AG04449 (cell line): ENCODE measurements at places on chromosomes 11 and 22.
A peak's percentile ranks its signal among the peaks of the same experiment; 100 is the strongest.

DNA sequence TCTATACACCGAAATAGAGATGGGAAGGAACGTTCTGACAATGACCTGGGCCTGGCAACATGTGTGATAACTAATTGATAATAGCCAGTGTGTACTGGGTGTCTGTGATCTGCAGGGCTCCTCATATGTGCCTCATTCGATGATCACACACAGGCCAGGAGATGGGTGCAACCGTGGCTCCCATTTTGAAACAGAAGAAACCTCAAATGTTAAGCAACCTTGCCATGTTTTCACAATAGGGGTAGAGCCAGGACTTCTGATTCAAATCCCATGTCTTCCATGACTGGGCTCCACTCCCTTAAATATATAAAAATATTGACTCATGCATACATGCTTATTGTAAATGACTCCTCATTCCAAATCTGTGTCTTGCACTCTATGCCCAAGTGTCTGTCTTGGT, 11.1 kb downstream of the APOL3 start:
- no peak for DNase-seq

GRCh38 chr22:20573833-20574615, 66.6 kb downstream of the MED15 start:
- no peak for DNase-seq

GRCh38 chr11:2547806-2548205, 103.0 kb downstream of the KCNQ1 start:
- no peak for DNase-seq

GRCh38 chr22:43951966-43952365, 3.3 kb upstream of the SAMM50 start:
- no peak for DNase-seq

- peak; percentile 7 for DNase-seq
Measured at GRCh38 chr22:40560551-40560950, 76.0 kb downstream of the MRTFA start.

DNA sequence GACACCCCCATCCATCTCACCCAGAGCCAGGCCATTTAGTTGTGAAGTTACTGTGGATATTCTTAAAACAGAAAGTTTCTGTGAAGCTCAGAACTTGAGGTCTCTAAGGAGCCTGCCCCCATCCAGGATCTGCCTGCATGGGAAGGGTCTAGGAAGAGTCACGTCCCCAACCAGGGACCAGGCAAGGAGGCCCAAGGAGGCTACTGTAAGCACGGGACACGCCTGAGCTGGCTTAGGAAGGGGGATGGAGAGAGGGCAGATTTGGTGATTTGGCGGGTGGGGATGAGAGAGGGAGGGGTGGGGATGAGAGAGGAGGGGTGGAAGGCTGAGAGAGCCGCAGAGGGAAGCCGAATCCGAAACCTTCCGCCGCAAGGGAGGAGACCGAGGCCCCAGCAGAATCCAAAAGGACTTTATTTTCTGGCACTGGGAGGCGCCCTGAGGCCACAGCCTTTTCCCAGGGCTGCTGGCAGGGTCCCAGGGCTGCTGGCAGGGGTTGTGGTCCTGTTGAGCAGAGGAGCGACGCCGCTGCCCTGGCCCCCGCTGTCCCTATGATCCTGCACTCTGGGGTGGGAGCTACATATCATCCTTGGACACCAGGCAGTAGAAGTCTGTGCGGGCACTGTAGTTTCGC, 9.4 kb downstream of the SIGIRR start:
- DNase-seq = no peak

DNA sequence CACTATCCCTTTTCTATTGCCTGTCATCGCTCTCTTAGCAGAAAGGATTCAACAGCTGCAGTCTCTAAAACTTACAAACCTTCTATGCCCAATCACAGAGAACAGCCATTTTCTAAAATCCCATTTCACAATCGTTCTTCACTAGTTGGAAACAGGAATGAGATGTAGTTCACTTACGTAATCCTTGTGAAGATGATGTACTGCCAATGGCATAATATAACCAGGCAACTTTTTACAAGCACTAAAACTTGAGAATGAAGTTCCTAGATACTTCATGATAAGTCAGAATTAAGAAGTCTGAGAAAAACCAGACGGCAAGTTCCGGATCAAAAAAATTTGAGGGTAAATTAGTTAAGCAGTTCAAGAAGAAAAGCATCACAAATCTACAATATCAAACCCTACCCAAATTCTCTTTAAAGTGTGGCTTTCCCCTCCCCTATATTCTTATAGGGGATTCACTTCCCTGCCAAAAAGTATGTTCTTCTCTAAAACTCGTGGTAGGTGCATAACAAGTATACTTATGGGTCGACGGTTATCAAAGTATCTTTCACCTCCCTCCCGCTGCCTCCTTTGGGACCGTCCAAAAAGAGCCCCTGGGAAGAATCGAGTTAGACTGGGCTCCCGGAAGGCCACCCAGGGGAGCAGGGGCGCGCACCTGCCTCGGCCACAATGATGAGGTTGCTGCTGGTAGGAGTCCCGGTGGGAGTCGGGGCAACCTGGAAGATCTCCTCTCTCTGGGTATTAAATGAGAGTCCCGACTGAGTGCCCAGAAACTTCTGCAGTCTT, 666 bp downstream of the MSANTD4 start:
- no peak for DNase-seq

DNA sequence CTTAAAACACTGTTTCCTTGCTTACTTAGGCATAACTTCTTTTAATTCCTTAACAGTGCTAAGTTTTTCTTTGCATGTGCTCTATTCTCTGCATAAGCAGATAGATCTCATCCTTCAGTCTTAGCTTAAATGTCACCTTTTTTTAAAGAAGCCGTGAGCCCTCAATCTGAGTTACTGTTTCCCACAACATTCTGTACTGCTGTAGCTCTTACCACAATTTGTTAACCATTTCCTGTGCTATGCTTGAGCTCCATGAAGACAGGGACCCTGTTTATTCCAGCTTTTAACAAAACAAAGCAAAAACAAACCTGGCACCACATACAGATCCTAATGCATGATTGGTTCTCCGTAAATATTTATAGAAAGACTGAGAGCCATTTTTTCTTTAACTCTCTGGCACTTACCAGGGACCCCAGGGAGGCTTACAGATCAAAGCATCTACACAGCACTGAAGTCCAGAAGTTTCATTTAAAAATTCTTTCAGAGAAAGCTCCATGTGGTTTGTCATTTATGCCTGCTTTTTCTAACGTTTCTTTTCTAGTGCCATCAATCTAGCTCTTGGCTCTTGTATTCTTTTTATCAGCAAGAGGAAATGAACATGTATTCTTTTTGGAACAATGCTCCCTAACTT, 74.9 kb downstream of the DYNC2H1 start:
- DNase-seq = no peak

DNA sequence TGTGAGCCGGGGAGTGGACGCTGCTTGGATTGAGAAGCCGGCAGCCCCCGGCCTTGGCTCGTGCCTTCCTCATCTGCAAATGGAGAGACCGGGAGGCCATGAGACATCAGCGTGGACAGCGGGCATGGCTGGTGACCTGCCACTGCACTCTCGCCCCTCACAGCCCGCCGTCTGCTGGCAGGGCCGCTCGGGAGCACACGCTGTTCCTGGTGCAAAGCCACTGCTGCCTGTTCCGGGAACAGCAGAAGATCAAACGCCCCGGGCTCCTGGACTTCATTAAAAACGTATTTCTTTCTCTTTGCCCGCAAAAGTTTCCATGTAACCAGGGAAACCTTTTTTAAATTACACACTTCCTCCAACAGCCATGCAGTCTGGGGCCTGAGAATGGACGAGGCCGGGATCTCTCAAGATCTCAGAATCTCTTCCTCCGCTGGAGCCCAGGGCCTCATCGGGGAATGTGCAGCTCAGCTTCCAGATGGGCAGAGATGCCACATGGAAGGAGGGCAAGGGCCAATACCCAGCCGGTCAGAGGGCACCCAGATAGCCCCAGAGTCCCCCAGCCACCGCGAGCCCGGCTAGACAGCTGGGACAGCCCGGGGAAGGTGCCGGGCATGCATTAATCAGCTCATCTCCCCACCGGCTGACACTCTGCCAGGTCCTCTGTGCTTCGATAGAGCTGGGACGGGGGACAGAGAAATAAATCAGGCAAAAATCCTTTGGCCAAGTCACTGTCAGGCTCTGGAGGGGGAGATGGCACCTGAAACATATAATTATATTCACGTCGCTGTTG, 62.8 kb upstream of the PRR5 start:
- DNase-seq = no peak

- no peak for DNase-seq
Measured at GRCh38 chr11:20407344-20407743, 19.8 kb downstream of the PRMT3 start.

- no peak for DNase-seq
Measured at GRCh38 chr11:108797578-108798100, 132.8 kb downstream of the DDX10 start.

- DNase-seq = no peak
Measured at GRCh38 chr22:49993649-49994360, 18.8 kb downstream of the IL17REL start.

DNA sequence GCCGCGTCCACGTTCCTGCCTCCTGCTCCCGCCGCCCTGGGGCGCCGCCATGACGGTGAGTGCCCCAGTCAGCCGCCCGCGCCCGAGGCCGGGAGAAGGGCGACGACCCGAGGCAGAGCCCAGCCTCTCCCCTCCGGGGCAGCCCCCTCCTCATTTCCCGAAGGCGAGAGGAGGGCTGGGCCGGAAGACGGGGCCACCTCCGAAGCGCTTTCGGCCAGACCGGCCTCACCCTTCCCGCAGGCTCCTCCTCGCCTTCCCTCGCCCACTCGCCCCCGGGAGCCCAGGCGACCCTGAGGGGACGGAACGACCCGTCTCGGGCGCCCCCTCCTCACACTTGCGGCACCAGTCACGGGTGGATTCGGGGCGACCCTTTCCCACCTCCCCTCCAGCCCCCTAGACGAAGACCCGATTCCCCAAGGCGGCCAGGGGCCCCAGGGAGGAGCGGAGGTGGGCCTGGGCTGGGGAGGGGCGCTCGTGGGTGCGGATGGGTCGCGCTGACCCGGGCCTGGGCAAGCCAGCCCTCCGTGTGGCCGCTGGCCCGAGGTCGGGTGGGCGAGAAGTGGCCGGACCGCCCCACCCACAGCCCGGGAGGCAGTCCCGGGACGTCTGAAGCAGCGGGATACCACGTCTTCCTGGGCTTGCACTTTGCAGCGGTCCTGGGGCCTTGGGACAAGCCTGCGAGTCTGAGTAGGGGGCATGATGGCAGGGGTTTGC, 49.7 kb downstream of the TRIOBP start:
- no peak for DNase-seq

GRCh38 chr11:81644239-81644840, 1089.3 kb downstream of the FAM181B start:
- no peak for DNase-seq

GRCh38 chr11:64415996-64416728, 57.2 kb downstream of the RPS6KA4 start:
- DNase-seq = no peak

GRCh38 chr11:34609850-34610249, 11.0 kb upstream of the EHF start:
- no peak for DNase-seq

DNA sequence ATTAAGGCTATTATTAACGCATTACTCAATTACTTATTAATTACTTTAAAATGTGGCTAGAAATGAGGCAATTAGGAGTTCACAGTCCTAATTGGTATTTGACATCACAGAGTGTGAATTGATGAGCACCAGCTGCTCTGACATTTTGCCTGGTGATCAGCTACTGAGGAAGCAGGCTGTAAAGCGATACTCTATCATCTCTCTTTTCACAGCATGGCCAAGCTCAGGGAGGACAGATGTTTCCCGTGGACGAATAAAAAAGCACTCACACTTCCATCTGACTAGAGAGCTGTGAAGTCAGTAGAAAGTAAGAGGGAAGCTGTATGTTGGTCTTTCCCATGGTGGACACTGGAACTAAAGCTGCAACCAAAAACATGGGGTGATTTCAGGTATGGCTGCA, 29.1 kb upstream of the SYT9 start:
- no peak for DNase-seq

DNA sequence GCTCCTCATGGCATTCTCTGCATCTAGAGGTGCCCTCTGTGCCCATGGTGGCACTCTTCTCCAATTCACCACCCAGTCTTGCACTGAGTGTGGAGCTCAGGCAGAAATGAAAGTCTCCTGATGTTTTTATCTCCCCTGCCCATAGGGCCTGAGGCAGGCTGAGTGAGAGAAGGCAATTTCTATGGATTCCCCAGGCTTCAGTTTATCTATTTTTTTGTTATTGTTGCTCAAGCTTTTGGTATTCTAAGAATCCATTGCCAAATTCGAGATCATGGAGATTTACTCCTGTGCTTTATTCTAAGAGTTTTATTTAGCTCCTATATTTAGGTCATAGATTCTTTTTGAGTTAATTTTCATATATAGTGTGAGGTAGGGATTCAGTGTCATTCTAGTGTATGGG, 40.7 kb downstream of the TSPAN18 start:
- DNase-seq = no peak

DNA sequence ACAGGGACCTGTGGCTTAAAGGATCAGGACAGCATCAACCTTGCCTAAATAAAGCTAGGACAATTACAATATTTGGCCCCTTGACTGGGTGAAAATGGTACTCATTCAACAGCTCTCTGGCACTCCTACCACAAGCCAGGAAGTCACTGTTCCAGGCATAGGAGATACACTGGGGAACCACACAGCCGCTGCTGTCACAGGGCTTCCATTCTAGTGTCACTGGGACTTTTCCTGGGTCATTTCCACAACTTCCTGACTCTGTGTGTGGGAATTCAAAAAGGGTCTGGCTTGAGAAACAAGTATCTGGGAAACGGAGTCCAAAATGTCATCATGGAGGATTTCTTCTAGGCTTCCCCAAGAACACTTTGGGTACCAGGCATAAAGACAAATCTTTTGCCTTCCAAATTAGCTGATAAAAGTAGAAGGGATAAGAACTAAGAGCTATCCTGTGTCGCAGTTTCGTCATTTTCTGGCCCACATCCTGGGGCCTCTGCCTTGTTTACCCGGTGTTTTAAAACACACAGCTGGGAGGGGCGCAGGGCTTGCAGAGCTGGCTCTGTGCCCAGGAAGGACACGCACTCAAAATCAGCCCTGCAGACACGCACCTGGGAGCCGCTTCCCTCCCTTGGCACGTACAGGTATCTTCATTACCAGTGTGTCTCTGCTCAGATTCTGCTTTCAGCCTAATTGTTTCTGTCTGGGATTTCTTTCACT, 38.0 kb downstream of the TMEM45B start:
- DNase-seq = no peak

DNA sequence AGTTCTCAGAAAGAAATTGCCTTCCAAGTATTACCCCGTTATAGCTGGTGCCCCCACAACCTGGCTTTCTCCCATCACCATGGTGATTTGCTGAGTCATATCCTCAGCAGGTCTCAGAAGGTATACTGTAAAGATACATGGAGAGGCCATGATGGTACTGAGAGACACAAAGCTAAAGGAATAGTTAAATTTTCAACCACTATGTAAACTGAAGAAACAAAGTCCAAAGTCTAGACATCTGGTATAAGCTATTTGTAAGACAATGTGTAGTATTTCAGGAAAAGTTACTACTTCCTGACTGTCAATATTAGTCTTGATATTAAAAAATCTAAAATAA, 377.1 kb downstream of the DCDC1 start:
- no peak for DNase-seq

DNA sequence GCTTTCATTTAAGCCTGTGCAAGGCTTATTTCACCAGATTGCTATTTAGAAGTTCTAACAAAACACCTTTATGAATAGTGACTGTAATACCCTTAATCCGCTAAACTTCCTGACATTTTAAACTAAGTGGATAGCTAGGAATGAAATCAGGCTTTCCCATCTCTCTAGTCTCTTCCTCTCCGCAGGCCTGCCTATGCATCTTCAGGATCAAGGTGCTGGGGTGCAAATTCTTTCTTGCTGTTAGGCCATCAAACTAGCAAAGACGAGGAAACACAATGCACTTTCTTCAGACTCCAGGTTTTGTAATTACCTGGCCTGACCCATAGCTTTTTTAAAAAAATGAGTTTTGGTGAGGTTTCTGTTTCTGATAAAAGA, 149.4 kb downstream of the DBX1 start:
- DNase-seq = no peak
